ENCODE measurements at places on chromosomes 3 and 15. TPM values are rescaled to one million over a fixed set of nuclear protein-coding genes. Genes with fewer than 3 reads are reported as not detected.

GOLGA8G gene
- total RNA-seq = 0.16 TPM

ARHGAP31 gene
- total RNA-seq = 6.9 TPM

IL17RB gene
- total RNA-seq = 0.39 TPM

FETUB gene
- not detected for total RNA-seq

DAPK2 gene
- 0.16 TPM for total RNA-seq

PLXNB1 gene
- total RNA-seq = 4.3 TPM

C3orf49 gene
- not detected for total RNA-seq

RAD18 gene
- 9.9 TPM for total RNA-seq

HRG gene
- not detected for total RNA-seq

DNA sequence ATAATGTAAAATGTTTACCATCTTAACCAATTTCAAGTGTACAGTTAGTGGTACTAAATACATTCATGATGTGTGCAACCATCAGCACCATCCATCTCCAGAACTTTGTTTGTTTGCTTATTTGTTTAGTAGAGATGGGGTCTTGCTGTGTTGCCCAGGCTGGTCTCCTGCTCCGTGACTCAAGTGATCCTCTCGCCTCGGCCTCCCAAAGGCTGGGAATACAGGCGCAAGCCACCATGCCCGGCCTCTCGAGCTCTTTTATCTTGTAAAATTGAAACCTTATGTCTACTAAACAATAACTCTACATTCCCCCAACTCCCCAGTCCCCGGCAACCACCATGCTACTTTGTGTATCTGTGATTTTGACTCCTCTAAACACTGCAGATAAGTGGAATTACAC is 31.9 kb downstream of the FBXO45 start:
- DNase-seq = no peak

DNA sequence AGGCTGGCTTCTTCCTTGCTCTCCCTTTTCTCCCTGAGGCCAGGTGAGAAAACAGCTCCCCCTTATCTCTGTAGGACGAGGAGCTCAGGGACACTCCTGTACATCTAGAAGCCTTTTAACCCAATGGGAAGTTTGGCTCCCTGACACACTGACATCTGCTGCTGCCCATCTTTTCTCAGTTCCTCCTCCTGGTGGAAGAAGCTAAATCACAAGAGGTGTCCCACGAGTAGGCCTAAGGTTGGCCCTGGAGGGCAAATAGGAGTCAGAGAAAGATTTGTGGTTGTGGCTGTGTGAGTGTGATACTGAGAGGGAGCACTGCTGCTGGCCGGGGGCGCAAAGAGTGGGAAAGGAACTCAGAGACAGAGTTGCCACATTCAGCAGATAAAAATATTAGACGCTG is 49.5 kb downstream of the ARHGAP31 start:
- DNase-seq = no peak

- DNase-seq = no peak
Observed at GRCh38 chr3:79202471-79203143, 565.2 kb downstream of the ROBO1 start.

DNA sequence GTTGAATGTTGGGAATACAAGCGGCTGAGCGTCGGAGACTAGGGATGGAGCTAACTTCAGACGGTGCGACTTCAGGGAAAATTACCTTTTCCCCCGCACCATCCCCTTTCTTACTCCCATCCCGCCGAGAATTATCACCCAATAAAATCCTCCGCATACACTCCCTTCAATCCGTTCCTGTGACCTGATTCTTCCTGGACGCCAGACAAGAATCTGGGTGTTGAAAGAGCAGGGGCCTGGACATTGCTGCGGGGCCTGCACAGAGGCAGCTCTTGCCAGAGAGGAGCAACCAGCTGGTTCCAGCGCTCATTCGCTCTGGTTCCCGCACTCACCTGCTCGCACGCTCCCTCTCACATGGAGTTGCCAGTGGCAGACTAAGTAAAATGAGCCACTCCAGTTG is 241.9 kb downstream of the ALCAM start:
- DNase-seq = no peak

DNA sequence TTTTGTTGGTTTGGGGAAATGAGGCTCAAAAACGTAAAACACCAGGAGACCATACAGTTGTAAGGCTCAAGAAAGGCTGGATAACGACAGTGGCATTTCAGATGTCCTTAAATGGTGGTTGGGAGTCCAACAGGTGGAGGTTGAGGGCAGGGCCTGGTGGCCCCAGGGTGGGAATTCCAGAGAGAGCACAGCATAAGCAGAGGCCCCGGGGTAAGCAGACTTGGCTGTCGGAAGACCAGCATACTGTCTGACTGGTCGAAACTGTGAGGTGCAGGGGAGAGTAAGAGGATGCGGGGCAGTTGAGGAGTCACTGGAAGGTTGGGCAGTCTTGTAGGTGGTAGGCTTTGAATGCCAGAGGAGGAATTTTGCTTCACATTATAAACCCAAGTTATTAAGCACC is 48.3 kb downstream of the SRP14 start:
- no peak for DNase-seq

DNA sequence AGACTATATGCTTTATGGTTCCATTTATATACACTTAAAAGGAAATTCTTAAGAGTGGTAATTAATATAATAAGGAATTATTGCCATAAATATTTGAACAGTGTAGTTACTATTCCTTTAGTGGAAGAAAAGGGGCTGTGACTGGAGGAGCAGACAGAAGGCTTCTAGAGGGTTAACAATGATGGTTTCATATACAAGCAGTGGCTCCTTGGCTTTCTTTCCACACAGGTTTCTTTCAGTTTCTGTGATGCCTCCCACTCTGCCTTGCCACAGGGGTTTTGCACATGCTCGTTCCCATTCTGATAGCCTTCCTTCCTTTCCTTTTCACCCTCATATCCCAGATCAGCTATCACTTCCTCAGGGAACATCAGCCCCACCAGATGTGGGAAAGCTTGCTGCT is 108.8 kb upstream of the LYSMD4 start:
- no peak for DNase-seq

DNA sequence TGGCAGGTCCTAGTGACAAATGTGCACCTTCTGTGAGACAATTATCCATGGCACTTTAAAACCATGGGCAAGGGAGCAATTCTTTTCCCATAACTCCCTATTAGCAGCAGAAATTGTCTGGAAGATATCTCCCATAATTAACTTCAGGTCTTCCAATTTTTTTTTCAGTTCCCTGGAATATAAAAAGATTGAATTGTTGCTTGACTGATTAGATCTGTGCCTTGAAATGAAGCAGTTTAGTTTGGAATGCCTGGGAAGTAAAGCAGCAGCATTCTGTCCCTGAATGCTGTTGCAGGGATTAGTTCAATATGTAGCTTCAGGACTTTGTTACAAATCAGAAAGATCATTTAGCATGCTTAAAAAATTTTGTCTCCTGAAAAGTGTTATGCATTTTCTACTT is 137.0 kb upstream of the GOLGA6L4 start:
- no peak for DNase-seq

DNA sequence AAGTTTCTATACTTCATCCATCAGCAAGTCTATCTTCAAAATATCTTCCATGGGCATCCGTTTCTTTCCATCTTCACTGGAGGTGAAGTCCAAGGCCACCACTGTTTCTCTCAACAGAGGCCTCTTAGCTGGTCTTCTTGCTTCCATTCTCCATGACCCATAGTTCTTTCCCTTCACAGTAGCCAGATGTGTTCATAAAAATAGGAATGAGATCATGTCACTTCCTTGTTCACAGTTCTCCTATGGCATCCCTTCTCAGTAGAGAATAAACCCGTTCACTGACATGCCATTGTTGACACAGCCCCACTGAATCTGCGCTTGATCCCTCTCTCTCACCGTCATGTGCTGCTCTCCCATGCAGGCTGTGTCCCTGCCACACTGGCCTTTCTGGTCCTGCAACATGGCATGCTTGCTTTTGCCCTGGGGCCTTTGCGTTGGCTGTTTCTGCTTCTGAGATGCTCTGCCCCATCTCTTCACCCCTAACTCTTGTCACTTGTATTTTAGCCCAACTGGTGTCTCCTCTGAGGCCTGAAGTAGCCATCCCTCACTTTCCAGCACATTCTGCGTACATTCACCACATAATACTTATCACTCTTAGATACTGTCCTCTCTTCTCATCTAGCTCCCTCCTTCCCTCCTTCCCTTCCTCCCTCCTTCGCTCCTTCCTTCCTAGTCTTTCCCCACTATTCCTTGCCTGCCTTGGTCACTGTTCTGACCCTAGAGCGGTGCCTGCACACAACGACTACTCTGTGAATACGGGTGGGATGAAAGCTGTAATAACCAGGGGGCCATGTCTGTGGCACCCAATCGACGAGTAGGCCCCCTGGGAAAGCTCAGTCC is 42.0 kb downstream of the STARD5 start:
- no peak for DNase-seq

DNA sequence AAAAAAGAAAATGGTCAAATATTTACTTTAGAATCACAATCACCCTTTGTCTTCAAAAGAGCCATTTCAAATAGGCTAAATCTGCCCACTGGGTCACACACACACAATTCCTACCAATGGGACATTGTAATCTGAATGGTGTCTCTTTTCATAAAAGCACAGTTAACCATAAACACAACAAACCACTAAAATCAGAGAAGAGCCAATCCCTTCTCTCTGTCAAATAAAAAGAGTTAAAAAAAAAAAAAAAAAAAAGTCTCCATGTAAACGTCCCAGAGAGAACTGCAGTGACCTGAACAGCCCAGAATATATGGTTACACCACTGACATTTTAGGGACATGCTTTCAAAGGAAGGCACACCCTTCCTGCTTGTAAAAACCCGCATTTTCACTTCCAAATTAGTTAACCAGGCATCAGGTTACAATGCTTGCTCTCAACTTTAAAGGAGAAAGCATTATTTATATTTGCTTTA is 63.7 kb downstream of the PRICKLE2 start:
- DNase-seq = peak; percentile 80

DNA sequence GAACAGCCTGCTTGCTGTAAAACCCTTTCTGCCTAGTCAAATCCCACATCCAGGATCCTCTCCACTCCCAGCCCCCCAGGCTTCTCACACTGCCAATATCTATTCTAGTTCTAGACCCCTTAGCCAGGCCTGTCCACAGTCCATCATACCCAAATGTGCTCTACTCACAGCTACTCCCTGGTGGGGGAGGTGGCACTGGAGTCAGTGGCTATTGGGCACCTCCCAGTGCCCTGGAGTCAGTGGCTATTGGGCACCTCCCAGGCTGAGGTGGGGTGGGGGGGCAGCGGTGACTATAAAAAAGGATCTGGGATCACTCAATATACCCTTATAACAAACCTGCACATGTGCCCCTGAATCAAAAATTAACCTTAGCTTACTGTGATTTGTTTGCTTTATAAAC is 773 bp upstream of the DISP2 start:
- DNase-seq = no peak

GRCh38 chr3:178226094-178226493 is 310.1 kb upstream of the KCNMB2 start:
- DNase-seq = no peak

DNA sequence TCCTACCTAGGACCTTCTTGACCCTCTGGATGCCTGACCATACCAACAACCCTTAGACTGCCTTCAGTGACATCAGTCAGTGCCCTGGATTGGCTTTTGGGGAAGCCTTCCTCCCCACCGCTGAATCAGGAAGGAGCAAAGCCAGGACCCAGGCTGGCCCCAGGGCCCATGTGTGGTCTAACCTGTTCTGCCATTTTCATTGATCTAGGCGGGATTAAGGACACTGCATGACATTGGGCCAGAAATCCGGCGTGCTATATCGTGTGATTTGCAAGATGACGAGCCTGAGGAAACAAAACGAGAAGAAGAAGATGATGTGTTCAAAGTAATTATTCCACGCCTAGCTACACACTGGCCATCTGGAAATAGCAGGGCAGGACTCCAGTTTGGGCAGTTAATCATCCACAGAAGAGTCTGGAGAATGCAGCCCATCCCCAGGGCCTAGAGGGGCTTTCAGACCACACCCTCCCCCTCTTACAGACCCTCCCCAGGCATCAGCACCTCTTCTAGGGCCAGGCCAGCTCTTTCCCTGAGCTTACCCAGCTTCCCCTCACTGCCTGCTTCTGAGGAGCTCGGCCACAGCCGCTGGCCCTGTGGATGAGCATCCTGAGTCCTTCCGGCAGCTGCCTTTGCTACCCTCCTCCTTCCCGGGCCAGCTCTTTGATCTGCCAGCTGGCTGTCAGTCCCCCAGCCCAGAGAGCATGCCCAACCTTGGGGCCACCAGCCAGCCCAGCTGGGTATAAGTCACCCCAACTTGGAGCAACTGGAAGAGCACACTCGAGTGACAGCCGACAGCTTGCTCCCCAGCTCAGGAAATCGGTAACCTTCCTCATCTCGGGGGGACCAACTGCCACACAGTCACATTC is 45.9 kb downstream of the CHDH start:
- no peak for DNase-seq

DNA sequence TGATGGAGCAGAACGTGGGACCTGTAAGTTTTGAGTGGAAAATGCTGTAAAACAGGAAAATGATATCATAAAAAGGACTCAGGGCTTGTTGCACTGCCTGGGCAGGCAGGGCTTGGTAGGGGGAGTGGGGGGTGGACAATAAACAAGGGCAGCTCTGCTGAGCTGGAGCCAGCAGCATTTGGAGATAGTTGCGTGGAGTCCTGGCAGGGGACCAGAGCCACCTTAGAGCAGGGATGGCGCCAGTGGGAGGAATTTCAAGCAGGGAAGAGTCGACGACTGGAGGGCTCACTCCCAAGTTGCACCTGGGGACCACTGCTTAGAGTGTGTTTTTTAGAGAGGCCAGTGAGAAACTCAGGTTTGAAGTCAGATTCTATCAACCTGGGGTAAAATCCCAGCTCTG is 22.7 kb upstream of the FRMD4B start:
- DNase-seq = no peak

GRCh38 chr3:187750006-187750512 is 4.8 kb upstream of the BCL6 start:
- peak; percentile 62 for DNase-seq

- no peak for DNase-seq
Observed at GRCh38 chr3:14278265-14278798, 99.7 kb downstream of the LSM3 start.
